Activated T-cell treated with anti-CD3 and anti-CD28 coated beads for 4 hours (primary cell): ENCODE measurements at places on chromosomes 12 and 14.

DNA sequence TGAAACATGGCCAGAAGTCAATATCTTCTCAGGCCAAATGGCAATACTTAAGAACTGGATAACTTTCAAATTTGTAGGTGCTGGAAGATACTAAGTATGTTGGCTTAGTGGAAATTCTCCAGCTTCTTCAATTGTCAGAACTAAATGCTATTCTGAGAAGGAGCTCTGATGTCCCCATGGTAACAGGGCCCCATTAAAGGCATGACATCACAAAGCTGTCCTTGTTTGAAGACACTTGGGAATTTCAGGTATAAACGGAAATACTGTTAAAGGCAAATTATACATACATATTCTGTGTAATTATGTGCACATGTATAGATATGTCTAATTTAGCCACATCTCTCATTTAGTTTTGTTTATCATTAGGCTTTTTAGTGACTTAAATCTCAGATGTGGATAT, 210.0 kb upstream of the SEL1L start:
- no peak for DNase-seq

DNA sequence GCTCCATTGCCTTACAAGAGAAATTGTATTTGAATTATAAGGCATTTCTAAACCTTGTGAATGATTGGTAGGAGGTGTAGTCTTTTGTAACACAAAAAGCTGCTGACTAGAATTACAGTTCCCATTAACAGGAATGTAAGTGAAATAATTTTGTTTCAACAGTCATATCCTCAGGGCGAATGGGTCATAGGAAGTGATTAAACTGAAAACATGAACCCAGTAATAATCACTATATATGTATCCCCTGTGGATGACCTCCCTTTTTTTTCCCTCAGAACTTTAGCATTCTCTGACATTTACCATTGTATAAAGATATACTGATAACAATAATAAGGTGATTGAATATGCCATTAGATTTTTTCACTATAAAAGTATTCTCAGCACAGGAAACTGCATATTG, 312.3 kb downstream of the ATP23 start:
- no peak for DNase-seq

DNA sequence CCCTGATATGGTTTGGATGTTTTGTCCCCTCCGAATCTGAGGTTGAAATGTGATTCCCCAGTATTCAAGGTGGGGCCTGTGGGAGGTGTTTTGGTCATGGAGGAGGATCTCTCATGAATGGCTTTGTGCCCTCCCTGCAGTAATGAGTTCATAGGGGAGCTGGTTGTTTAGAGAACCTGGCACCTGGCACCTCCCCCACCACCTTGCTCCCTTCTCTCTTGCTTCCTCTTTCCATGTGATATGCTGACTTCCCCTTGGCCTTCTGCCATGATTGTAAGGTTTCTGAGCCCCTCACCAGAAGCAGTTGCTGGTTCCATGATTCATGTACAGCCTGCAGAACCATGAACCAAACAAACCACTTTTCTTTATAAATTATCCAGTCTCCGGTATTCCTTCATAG, 32.6 kb downstream of the CD163L1 start:
- DNase-seq: no peak

DNA sequence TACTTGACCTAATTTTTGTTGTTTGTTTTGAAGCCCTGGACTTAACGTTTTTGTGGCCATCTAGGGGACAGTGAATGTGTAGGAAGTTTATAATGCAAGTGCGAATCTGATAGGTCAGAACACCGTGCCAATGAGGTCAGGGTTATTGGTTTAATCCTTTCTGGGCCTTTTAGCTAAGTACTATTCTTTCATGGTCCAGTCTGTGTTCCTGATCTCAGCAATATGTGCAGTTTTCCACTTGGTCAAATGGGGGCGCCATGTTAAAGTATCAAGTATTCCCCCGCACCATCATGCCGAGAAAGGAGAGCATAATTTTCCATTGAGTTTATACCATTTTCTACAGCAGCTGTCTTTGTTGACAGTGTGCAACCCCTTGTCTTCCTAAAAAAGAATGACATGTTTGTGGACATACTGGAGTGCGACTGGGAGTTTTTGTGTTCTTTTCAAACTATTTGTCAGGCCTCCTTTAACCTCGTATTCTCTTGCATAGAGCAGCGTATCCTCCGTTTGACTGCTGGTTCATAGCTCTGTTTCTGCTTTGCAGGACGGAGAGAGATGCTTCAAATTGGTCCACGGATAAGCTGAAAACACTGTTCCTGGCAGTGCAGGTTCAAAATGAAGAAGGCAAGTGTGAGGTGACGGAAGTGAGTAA, 1.3 kb downstream of the AHSA1 start:
- peak; percentile 52 for DNase-seq

DNA sequence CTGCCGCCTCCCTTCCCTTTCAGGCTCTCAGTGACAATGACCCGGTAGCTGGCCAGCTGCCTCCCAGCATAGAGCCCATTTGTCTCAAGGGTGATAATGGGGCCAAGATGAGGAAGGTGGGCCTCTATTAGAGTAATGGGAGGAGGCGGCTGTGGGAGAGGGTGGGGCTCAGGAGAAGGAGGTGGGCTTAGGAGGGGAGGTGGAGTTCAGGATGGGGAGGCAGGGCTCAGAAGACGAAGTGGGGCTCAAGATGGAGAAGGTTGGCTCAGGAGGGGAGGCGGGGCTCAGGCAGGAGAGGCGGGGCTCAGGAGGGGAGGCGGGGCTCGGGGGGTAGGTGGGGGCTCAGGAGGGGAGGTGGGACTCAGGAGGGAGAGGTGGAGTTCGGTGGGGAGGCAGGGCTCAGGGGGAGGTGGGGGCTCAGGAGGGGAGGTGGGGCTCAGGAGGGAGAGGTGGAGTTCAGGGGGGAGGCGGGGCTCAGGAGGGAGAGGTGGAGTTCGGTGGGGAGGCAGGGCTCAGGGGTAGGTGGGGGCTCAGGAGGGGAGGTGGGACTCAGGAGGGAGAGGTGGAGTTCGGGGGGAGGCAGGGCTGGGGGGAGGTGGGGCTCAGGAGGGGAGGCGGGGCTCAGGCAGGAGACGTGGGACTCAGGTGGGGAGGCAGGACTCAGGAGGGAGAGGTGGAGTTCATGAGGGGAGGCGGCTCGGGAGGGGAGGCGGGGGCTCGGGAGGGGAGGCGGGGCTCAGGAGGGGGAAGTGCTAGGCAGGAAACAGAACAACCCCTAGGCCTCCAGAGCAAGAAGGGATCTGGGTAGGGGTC, 36.8 kb downstream of the IQSEC3 start:
- DNase-seq: no peak

DNA sequence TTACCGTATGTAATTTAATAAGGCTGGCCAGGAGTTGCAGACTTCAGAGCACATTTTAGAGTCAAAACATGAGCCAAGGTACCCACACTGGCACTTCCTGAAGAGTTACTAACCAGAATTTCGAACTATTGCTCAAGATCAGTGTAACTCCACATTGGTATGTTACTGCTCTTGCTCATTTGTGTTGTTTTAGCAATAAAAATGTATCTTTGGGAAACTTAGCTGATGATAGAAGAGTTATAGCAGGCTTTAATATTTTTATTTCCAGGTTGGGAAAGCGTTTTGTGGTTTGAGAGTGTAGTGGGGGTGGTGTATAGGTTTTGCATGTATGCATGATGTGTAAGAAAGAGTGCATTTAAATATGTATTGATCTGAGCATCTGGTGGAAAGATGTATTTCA, 96.6 kb downstream of the SCN8A start:
- DNase-seq: no peak

DNA sequence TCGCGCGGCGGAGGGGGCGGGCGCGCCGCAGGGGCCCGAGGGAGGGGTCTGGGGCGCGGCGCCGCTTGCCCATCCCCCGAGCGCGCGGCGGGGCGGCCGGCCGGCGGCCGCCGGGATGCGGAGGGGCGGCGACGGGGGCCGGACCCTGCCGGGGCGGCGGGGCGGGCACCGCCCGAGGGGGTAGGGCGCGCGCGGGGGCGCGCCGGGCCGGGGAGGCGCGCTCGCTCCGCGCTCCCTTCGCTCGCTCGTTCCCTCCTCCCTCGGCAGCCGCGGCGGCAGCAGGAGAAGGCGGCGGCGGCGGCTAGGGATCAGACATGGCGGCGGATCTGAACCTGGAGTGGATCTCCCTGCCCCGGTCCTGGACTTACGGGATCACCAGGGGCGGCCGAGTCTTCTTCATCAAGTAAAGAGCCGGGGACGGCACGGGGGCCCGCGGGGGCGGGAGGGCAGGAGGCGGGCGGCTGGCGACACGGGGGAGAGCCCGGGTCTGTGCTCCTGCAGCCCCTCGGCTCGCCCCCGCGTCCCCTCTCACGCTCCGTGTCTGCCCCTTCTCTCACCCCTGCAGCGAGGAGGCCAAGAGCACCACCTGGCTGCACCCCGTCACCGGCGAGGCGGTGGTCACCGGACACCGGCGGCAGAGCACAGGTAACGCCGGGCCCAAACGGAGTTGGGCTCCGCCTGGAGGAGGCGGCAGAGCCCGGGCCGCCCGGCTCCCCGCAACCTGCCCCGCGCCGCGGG, at the start of gene PLEKHA5:
TSS of gene PLEKHA5 (plus strand) at position 248 of the 738 bp plus-strand sequence. CDS start at position 315, 67 bp downstream.
- DNase-seq: no peak

GRCh38 chr12:105887131-105887530, 251.6 kb downstream of the NUAK1 start:
- DNase-seq: no peak

GRCh38 chr12:92224685-92225331, 79.2 kb upstream of the BTG1 start:
- no peak for DNase-seq

DNA sequence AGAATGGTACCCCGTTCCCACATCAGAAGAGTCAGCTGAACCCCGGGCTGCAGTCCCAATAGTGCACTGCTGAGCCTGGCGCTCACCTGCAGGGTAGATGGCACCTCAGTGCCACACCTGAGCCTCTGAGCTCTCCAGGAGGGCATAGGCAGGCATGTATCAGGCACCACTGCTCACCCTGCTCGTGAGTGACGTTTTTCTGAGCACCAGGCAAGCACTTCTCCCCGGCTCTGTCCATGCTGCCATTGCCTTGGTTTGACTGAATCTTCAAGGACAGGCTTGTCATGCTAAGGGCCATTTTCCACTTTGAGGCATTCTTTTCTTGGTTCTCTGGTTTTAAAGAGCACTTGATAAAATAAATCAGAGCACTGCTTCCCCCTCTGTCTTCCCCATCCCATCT, 161.6 kb upstream of the PRMT8 start:
- no peak for DNase-seq

- no peak for DNase-seq
Observed at GRCh38 chr12:112169161-112169872, 44.0 kb downstream of the TRAFD1 start.

DNA sequence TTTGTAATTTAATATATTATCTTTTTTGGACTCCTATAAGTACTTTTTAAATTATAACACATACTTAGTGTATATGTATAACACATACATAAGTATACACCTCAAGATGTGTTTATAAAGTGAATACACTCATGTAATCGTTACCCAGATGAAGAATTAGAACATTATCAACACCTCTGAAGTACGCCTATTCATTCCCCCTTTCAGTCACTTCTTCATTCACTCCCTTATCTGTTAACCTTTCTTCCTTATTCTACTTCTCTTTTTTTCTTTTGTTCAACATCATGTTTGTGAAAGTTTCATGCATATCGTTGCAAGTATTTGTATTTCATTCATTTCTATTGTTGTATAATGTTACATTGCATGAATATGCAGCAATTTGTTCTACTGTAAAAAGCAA, 98.5 kb downstream of the ARID2 start:
- no peak for DNase-seq

DNA sequence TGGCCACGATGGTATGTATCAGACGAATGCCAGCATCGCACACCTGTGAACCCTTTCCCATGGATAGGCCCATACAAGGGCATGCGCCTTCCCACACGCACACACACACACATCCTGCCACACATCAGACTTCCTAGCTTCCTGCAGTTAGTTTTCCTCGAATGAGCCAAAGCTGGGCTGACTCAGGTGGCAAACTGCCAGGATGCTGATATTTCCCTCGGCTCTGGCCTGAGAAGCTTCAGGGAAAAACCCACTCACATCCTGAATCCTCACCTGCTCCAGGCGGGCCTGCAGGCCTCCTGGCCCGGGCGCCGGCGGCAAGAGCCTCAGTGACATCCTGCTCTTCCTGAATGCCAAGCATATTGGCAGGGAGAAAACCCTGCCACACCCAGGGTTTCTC, 22.4 kb downstream of the CALM1 start:
- DNase-seq: no peak
